HFF-Myc (cell line): ENCODE measurements at places on chromosomes 13 and 19.

- no peak for DNase-seq
Observed at GRCh38 chr13:43306372-43306771, 283.0 kb downstream of the DNAJC15 start.

DNA sequence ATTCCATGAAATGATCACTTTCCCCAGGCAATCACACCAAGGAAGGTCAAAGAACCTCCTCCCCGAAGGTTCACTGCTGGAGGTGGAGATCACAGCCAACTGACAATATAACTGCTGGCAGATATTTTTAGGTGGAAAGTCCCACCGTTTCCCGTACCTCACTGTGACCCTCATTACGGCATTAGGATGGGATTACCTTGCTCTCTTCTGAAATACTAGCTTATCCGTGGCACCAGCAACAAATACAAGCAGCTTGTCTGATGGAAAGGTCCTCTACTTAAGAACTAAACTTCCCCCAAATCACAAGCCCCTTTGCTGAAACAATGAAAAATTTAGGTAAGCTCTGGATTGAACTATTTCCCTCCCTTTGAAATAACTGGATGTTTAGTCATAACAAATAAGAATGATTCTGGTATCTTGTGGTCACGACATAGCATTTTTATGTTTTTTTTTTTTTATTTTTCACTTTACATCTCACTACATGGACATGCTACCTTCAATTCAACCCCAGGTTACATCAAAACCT is 178.9 kb downstream of the COL4A1 start:
- DNase-seq: no peak

DNA sequence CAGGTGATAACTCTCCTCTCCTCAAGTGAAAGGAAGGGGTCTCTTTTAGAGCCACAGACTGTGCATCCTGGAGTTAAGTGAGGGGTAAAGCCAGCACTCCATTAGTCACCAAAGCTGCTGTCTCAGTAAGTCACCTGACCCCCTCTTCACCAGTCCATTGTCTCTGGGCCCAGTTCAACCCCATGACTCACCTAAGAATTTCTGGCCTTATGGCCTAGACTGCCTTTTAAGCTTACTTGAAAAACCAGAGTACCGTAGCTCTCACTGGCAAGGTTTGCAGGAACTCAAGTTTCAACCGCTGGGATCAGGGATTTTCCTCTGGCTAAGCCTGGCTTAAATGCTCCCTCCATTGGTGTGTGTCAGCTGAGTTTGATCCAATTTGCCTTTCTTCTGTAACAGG is 23.4 kb upstream of the EID2 start:
- no peak for DNase-seq

- DNase-seq: no peak
Observed at GRCh38 chr13:111490611-111491010, 170.2 kb downstream of the TEX29 start.

- no peak for DNase-seq
Observed at GRCh38 chr19:5881543-5882299, 11.4 kb upstream of the FUT5 start.

- DNase-seq: no peak
Observed at GRCh38 chr19:35184884-35185283, 30.3 kb downstream of the FXYD5 start.

GRCh38 chr13:59744747-59745391 is 418.9 kb downstream of the DIAPH3 start:
- no peak for DNase-seq

GRCh38 chr19:5837761-5838352 is 1.6 kb downstream of the FUT6 start:
- DNase-seq: no peak

DNA sequence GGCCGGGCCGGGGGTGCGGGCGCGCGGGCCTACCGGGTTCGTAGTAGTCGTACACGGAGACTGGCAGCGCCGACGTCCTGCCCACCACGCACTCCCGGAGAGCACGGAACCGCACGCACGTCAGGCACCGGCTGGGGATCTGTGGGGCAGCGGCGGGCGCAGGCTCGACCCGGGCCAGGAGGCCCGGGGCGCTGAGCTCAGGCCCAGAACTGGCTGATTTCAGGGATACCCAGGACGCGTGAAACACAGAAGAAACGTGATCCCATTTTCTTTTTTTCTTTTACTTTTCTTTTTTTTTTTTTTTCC is 9.0 kb downstream of the F2RL3 start:
- DNase-seq: no peak

DNA sequence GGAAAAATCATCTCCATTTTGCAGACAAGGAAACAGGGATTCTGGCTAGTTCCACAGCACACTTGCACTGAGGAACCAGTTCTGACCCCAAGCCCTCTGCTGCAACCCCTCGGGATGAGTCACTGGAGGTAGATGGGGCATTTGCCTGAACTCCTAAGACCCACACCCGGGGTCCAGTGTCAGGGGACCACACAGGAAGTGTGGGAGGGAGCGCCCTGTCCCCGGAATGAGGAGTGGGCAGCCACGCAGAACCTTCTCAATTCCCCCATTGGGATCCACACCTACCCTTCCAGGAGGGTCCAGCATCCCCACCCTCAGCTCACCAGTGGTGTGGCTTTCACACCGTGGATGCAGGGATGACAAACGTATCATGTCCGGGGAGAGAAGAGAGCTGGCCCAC is 62.7 kb downstream of the TSHZ3 start:
- no peak for DNase-seq

GRCh38 chr13:49409008-49409407 is 34.9 kb downstream of the CAB39L start:
- no peak for DNase-seq

DNA sequence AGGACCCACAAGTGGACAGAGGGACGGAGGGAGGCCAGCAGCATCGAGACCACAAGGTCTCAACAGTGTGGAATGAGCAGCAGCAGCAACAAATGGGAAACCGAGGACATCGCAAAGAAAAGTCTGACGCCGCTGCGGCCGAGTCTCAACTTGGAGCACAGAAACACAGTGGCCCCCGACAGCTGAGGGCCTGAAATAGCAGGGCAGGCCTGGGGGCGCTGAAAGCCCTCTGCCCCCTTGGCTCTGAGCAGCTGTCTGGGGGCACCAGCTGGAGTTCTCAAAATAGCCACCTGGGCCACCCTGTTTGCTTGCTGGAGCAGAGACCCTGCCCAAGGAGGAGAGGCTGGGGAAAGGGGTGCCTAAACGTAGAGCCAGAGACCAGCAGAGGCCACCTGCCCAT is 5.9 kb upstream of the ISYNA1 start:
- DNase-seq: no peak

DNA sequence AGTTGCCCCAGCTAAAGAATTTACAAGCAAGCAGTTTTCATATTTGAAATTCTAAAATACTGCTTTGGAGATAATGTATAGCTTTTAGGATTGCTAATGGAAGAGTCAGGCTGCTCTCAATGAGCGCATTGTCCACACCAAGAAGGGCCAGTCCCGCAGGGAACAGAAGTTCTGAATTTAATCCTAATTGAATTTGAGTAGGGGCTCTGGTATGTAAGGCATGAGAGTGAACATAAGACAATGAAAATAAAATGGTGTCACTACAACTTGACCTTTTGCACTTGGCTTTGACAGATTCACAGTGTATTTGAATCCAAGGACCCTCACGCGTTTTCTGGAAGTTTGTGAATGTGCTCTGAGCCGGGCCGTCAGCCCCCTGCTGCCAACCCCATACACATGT is 32.6 kb downstream of the RAB20 start:
- no peak for DNase-seq

GRCh38 chr19:50705422-50706019 is 14.1 kb downstream of the SHANK1 start:
- DNase-seq: peak; percentile 43

- DNase-seq: no peak
Observed at GRCh38 chr13:59873856-59874255, 289.9 kb downstream of the DIAPH3 start.

DNA sequence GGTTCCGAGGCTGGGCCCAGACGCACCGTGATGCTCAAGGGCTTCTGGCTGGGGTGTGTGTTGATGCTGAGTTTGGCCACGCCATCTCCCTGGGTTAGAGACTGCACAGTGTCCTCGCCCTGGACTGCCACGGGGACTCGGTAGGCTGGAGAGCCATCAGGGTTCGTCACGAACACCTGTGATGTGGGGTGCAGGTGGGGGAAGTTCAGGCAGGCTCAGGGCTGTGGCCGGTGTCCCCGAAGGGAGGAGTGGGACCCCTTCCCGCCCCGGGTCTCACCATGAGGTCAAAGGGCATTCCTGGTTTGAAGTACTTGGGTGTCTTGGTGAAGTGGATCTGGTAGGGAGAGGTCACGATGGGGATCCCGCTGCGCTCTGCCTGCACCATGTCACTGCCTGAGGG is 8.2 kb downstream of the C3 start:
- DNase-seq: no peak

DNA sequence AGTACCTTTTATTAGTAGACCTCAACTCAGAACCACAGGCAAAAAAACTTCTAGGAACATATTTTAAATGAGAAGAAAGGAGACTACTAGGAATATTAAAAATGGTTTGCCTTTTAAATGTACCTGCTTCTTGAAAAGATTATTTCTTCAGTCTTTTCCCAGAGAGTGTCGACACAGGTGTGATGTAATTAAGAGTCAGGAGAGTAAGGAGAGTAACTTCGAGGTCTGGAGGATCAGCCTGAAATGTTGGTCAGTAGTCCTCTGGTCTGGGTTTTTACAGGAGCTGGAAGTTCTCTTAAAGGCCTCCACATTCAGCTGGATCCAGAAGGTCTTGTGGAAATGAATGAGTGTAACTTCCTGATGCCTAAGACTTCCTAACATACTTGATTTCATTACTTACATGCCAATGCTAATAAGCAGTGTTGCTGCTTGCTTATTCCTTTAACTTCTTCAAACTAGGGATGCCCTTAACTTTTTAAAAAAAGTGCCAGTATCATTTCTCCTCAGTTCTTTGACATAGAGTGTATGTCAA is at the start of gene KCTD4:
Gene KCTD4, minus strand, starts transcription at position 345 of the 532 bp plus-strand sequence. CDS start 6,478 bp downstream, outside the sequence.
- DNase-seq: no peak

DNA sequence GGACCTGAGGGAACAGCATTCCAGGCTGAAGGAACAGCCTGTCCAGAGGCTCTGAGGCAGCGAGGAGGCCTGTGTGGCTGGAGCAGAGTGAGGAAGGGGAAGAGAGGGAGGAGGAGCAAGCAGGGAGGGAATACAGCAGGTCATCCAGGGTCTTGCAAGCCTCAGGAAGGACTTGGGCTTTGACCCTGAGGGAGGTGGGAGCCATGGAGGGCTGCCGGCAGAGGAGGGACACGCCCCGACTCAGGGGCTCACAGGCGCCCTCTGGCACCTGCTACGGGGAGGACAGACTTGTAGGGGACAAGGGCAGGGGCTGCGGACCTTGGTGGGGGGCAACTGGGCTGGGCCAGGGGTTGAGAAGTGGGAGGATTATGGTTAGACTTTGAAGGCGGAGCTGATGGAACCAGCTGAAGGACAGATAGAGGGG is 4.7 kb downstream of the TINCR start:
- no peak for DNase-seq

GRCh38 chr19:33481863-33482262 is 39.7 kb downstream of the PEPD start:
- DNase-seq: no peak

- DNase-seq: no peak
Observed at GRCh38 chr13:91347996-91348905, 764 bp downstream of the MIR17HG start.

GRCh38 chr13:31234729-31235128 is 35.0 kb downstream of the B3GLCT start:
- no peak for DNase-seq

DNA sequence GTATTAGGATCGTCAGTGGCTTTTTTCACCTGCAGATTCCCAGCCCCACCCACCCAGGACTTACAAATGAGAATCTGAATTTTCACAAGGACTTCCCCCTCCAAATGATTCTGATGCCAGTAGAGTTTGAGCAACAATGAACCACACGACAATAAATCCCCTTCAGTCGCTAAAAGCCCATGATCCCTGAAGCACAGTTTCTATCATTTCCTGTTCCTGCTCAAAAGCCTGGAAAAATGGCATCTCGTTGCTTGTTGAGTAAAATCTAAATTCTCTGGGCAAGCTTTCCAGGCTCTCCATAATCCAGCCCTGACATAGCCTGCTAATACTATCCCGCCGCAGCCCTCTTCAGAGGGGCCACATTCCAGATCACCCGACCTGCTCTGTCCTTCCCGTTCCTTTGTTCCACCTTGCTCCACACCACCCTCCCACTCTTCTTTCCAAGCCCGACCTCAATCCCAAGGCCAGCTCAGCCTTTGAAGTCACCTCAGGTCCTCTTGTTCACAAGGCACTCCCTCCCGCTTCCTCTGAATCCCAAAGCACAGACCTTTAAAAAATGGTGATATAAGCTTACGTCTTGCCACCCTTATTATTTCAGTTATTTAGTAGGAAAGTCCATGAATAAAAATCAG is 67.9 kb downstream of the NUFIP1 start:
- DNase-seq: no peak

GRCh38 chr13:74104661-74105275 is 29.4 kb downstream of the KLF12 start:
- no peak for DNase-seq

DNA sequence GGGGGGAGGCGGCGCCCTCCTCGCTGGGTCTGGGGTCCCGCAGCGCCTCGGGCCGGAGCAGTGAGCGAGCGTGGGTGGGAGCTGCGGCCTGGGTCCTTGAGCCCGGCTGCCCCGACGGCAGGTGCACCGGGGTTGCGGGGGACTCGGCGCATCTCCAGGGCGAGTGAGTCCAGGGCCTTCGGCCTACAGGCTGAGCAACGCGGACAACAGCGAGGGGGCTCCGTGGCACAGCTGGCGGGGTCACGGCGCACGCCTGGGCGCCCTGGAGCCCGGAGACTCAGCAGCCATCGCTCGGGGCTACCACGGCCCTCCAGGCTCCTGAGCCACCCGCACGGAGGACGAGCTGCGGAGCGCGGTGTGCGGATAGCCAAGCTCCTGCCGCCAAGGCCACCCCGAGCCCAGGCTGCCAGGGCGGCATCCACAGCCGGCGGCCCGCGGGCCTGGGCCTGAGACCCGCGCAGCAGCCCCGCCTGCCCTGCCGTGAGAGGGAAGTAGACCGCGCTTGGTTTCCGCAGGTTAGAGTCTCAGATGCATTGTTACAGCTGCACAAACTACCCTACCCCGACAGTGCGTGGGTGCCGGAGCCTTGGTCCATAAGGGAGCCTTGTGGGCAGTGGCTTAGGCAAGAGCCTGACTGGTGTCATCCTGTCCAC is 253.9 kb upstream of the SGCG start:
- DNase-seq: no peak

DNA sequence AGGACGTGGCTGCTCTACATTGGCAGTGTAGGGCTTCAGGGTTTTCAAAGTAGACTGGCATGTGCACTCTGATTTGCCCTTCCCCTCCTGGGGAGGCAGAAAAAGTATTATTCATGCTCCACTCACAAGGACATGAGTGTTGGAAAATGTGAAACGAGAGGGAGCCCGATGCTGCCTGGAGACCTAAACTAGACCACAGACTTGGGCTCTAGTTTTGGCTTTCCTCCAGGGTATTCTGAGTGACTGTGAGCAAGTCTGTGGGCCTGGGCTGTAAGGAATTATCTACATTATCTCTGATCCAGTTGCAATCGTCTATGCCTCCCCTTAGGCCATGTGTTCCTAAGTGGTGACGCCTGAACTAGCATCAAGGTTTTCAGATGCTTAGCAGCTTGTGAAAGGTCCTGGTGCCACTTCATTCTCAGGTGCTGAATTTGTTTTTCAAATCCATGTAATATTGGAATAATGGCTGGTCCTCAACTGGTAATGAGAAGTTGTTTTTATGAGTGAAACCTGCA is 55.0 kb downstream of the MRPL57 start:
- no peak for DNase-seq
